ENCODE measurements at places on chromosomes 2 and 18. TPM values are rescaled to one million over a fixed set of nuclear protein-coding genes. Genes with fewer than 3 reads are reported as not detected.

Gene MYL12B
- total RNA-seq, result 403 TPM

Gene APCDD1
- total RNA-seq, result 42.2 TPM

Gene RASGRP3
- total RNA-seq, result 4.3 TPM

Gene POTEI
- total RNA-seq, result not detected

GRCh38 chr18:37435150-37435867 lies 130.3 kb downstream of the CELF4 start:
- ATAC-seq, result no peak

- no peak for ATAC-seq
Observed at GRCh38 chr2:216139884-216140283, 30.7 kb downstream of the XRCC5 start.

DNA sequence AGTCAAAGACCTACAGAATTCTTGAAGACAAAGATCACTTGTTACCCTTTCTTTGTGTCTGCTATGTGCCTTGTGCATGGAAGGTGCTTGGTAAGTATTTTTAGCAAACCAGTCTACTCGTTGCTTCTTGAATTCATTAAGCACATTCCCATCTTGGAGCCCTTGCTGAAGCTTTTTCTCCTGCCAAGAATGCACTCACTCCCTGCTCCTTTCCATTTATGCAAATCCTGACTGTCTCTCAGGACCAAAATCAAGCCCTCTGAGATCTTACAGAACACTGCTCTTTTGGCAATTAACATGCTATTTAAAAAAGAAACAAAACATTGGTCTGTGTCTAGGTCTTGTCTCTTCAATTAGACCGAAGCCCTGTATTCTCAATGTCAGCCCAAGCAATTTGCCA lies 75.8 kb downstream of the CLHC1 start:
- ATAC-seq, result no peak

DNA sequence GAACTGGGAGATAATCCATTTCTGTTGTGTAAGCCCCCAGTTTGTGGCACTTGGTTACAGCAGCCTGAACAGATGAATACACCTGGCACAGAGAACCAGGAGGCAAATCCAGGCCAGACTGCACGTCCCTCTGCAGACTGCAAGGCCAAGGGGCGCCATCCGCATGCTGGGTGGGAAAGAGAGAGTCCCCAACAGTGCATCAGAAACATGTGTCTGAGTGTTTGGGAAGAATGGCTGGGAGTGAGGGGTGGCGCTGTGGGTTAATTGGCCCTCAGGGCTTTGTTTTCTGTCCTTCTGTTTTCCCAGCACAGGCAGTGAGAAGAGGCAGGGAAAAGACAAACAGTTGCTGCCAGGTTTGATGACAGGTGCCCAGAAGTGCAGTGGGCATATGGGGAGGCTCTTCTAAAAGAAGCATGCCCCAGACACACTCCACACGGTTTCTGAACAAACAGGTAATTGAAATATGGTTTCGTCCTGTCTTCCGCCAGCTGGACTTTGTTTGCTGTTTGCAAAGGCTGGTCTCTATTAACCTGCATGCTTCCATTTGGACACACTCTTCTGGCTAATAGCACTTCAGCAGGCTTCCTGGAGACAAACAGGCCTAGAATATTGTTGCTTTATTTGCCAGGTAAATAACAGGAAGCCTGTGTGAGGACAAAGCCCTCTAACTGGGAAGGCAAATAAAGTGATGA lies 43.4 kb upstream of the SEC11C start:
- ATAC-seq, result no peak

Data from esophagus mucosa (tissue), 1 donor.